Fibroblast of mammary gland (primary cell): ENCODE measurements at places on chromosomes 11 and 22.
A peak's percentile ranks its signal among the peaks of the same experiment; 100 is the strongest.

DNA sequence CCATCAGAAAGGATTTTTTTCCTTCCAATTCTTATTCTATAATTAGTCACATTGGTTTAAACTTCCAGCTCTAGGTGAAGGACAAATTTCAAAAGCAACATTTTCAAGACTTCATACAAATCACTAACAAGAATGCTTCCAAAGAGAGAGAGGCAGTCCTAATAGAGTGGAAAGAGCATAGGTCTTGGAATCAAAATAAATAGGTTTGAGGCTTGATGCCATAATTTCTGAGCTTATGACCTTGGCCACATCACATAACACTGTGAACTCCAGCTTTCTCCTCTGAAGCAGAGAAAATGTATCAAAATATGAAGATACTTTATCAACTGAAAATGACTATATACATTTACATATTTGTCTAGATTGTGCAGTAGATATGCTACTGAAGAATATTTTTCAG, 246.8 kb downstream of the GRM5 start:
- DNase-seq = no peak

GRCh38 chr11:121405646-121406045, 46.5 kb upstream of the SORL1 start:
- no peak for DNase-seq

GRCh38 chr11:11567936-11568650, 53.7 kb downstream of the GALNT18 start:
- DNase-seq = peak; percentile 59

- DNase-seq = no peak
Observed at GRCh38 chr11:126766440-126766839, 234.1 kb downstream of the KIRREL3 start.

DNA sequence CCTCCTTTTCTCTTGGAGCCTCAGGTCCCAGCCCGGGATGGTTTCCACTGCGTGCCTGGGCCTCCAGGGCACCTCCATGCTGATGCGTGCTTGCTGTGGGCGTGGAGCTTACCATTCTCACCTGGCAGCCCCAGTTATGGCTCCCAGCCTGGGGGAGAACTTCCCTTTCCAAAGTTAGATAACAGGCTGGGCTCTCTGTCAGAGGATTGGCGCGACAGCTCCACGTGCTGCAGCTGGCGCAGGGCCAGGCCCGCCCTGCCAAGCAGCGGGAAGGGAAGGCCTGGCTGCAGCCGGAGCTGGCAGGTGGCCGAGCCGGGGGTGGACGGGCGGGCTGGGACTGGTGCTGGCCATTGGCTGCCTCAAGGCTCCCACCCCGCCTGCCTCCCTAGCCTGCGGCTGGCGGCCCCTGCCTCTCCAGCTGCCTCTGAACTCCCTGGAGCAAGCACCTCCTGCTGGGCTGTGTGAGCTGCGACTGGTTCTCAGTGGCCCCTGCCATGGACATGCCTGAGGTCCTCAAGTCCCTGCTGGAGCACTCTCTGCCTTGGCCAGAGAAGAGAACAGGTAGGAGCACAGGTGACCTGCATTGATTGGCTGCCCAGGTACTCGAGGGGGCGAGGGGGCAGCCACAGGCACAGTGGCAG, 14.6 kb upstream of the TEF start:
- peak; percentile 95 for DNase-seq

- peak; percentile 46 for DNase-seq
Observed at GRCh38 chr22:37607010-37607934, 1.4 kb upstream of the GGA1 start.

DNA sequence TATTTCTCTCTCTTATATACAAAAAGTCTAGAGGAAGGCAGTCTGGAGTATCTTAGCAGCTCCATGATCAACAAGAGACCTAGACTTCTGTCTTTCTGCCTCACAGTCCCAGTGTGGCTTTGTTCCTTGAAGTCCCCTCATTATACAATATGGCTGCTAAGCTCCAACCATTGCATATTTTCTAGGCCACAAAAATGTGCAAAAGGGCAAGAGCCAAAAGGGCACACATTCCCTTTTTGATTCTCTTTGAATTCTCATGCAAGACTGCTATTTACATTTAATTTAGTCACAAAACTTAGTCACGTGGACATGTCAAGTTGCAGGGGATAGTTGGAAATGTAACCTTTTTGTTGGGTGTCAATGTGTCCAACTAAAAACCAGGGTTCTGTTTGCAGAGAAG, 64.2 kb upstream of the OLFML1 start:
- DNase-seq = no peak

- DNase-seq = peak; percentile 70
Observed at GRCh38 chr11:58316142-58316541, 42.7 kb downstream of the OR5B17 start.

GRCh38 chr11:64060861-64061444, 25.2 kb downstream of the FLRT1 start:
- DNase-seq = peak; percentile 10

GRCh38 chr11:64372802-64373597, 14.0 kb downstream of the RPS6KA4 start:
- DNase-seq = peak; percentile 37

GRCh38 chr22:49754696-49755630, 72.7 kb downstream of the BRD1 start:
- DNase-seq = no peak
